ENCODE measurements at places on chromosomes 1 and 21. TPM values are rescaled to one million over a fixed set of nuclear protein-coding genes. Genes with fewer than 3 reads are reported as not detected.

GRCh38 chr1:156599811-156600210, 1.5 kb downstream of the GPATCH4 start:
- DNase-seq = no peak

Gene VWA5B1
- total RNA-seq = not detected

DNA sequence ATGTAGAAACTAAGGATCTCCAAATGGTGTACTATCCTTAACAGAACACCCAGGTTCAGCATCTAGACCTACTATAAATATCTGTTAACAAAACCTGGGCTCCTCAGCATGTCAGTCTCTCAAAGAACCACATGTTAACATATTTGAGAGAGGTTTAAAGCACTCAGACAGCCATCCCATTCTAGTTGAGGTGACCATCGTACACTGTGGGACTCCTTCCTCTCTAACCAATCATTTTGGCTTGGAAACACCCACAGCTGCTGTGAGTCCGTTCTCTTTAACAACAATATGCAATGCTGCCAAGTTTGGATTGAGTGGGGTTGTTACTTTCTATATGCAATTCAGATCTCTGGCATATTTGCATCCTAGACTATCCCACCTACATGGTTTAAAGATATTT, 105.8 kb downstream of the MRPL39 start:
- no peak for DNase-seq

GRCh38 chr1:59750328-59751003, 64.3 kb upstream of the HOOK1 start:
- DNase-seq = no peak

- no peak for DNase-seq
Measured at GRCh38 chr1:15384301-15384901, 25.3 kb upstream of the EFHD2 start.

- DNase-seq = no peak
Measured at GRCh38 chr1:64508629-64509028, 38.7 kb downstream of the CACHD1 start.

- no peak for DNase-seq
Measured at GRCh38 chr1:112265931-112266330, 130.1 kb upstream of the CTTNBP2NL start.

Gene OLFM3
- total RNA-seq = 0.23 TPM

Gene OPTC
- total RNA-seq = 0.36 TPM

Gene CPLANE2
- total RNA-seq = 3.6 TPM

DNA sequence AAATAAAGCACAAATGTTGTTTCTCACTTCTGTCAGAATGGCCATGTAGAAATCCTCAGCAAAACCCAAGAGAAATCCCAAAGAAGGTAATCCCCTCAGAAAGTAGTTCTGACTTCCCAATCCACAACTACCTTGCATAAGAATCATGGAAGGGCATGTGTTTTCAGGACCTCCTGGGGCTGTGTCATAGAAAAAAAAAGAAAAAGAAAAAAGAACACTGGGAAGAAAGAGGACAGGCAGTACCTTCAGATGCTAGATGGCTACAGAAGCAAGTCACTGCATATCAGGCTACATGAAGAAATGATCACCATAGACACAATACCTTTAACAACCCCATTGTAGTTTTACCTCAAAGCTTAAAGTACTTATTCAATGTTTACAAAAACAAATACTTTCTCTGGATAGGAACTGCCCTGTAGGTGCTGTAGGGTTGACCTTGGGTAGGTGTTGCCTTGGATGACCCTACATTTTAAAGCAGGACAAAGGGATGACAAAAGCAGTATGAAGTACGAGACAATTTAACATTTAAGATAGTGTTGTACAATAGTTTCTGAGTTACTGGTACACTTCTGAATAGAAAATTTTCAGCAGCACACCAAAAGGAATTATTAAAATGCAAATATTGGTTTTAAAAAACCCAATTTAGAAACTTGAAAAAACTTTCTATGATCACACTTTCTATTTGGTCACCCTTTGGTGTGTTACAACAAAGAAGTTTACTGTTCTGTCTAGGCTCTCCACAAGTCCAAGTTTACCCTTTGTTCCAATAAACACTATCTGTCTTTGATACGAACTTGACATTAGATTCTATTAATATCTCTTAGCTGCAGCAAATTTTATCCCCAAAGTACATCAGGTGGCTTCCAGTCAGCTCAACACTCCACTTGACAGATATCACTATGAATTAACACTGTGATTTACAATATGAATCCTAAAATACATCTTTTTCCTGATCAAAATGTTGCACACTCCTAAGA, 5.0 kb downstream of the TRIT1 start:
- DNase-seq = no peak

- no peak for DNase-seq
Measured at GRCh38 chr1:246270236-246270635, 236.8 kb downstream of the SMYD3 start.

DNA sequence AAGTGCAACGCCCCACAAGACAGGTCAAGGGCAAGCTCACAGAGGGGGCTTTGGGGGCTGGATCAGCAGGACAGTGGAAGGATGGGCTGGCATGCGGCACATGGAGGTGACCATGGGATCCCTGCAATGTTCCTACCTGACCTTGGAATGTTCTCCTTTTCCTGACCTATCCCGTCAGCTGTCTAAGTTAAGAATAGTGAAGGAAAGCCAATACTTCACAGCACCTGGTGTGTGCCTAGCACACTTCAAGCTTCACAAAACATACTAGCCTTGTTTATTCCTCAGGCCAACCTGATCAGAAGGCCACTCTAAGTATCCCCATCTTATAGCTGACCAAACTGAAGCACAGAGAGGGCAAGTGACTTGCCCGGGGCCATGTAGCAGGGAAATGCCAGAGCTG, 31.2 kb downstream of the LRRC38 start:
- DNase-seq = no peak

- no peak for DNase-seq
Measured at GRCh38 chr1:96329121-96329520, 392.5 kb upstream of the PTBP2 start.

Gene SLFNL1
- 0.38 TPM for total RNA-seq

Gene TDRD10
- total RNA-seq = 27.8 TPM

DNA sequence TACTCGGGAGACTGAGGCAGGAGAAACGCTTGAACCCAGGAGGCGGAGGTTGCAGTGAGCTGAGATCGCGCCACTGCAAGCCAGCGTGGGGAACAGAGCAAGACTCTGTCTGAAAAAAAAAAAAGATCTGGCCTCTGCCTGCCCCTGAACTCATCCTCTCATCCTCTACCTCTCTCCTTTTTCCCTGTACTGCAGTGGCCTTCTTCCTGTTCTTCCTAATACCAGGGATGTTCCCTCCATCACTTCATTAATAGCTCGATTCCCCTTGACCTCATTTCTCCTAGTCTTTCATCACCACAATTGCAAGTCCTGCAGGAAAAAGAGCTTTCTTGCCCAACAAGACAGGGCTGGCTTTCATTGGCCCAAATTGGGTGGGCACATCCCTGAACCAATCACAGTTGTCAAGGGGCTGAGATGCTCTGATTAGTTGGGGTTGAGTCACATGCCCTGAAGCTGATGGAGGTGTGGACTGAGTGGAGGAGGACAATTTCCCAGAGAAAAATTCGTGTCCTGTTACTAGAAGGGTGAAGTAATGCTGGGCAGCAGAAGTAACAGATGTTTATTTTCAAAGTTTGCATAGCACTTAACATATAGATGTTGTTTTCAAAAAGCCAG, 86.8 kb upstream of the PUM1 start:
- DNase-seq = no peak

Gene PGLYRP4
- total RNA-seq = 1.7 TPM

Gene TRIM17
- 2.3 TPM for total RNA-seq

- DNase-seq = no peak
Measured at GRCh38 chr1:224262373-224263054, 67.5 kb downstream of the NVL start.

GRCh38 chr1:61337037-61337436, 254.7 kb downstream of the NFIA start:
- DNase-seq = no peak

Gene SDHC
- 180 TPM for total RNA-seq

GRCh38 chr1:225541383-225541782, 111.5 kb downstream of the ENAH start:
- DNase-seq = no peak

GRCh38 chr1:227124473-227124872, 184.4 kb downstream of the COQ8A start:
- no peak for DNase-seq

Gene OR2G6
- not detected for total RNA-seq

GRCh38 chr1:109322974-109323373, 16.2 kb upstream of the MYBPHL start:
- no peak for DNase-seq

DNA sequence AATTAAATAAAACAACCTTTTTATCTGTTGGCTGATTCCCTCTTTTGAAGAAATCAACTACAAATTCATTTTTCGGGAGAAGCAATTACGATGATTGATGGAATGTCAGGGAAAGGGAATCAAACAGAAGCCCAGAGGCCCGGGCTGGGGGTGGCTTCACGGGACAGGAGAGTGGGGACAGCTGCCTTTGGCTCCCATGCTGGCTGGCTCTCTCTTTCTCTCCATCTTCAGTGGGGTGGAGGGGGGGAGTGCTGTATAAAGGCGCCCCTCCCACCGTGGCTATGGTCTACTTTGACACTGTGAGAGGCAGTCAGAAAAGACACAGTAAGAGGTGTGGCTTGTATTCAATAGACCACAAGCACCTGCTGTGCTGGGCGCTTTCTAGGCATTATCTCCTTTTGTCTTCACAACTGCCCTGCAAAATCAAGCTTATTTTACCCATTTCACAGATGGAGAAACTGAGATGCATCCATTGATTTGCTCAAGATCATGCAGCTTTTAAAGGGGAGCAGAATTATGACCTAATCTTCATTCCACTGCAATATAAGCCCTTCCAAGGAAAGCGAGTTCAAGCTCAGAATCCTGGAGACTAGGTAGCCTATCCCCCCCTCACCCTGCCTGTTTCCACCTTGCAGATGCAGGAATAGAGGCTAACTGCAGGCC, 92.9 kb downstream of the GRIK3 start:
- no peak for DNase-seq

DNA sequence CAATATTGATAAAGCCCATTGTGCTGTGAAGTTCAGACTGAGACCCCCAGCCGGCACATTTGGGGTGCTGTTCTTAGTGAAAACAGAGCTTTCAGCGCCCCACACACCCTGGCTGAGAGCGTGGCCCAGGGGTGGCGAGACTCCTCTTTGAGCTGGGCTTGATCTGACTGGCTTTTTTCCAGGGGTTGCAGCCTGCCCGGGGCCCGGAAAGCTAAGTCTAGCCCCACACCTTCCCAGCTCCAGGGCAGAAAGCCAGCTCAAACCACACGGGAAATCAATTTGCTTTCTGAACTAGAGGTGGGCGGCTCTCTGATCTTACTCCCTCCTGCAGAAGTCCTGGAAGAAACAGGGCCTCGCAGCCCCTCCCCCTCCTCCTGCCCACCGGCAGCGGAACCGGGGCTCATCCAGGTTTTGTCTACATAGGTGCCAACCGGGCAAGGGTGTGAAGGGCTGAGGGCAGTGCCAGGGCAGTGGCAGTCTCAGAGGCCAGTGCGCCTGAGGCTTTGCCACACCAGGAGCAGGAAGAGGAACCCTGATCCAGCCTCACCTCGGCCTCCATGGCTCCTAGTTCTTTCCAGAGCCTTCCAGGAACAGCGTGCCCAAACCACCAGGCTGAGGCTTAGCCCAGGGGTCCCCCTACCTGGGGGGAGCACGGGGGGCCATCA, 155.3 kb downstream of the NPHP4 start:
- no peak for DNase-seq

DNA sequence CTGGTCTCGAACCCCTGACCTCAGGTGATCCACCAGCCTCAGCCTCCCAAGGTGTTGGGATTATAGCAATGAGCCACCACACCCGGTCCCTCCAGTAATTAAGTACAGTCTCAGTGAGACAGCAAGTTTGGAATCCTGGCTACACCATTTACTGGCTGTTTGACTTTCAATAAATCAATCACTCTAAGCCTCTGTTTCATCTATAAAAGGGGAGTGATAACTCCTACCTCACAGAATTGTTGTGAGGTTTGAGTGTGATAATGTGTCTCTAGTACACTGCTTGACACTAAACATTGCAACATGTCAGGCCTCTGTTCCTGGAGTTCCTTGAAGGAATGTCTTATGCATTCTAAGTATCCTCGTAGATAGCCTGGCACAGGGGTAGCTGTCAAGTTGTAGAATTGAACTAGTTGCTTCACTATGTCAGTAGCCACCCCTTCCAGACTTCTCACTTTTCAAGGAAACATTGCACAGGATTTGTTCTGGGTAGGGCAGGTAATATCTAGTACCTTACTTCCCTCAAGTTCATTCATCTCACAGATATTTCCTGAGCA, 12.4 kb downstream of the ENTREP3 start:
- DNase-seq = no peak

DNA sequence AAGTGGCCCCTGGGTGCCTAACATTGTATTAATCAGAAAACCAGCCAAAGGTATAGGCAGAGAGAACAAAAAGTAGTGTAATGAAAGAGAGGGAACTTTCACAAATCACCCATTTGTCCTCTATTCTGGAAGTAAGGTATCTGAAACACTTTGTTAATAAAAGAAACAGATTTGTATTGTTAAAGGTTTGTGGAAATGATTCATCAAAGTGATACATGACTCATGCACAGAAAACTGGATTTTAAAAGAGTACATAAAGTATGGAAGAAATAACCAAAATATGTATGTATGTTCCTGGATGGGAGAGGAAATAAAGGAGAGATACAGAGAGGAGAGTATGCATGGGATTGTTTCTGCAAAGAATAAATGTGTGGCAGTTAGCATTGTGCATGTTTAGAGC, 126.8 kb downstream of the RGS21 start:
- DNase-seq = no peak

DNA sequence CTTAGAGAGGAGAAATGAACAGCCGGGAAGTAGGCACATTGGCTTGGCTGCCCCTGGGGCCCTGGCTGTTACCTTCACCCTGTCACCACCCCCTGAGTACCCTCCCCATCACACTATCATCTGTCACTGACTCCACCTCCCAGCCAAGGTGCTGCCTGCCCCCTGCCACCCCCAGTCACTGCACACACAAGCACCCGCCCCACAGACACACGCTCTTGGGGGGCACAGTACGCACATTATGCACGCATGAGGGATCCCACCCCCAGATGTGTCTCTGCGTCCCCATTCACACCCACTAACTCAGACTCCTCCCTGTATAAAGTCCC, 223.3 kb downstream of the PTPRU start:
- no peak for DNase-seq

DNA sequence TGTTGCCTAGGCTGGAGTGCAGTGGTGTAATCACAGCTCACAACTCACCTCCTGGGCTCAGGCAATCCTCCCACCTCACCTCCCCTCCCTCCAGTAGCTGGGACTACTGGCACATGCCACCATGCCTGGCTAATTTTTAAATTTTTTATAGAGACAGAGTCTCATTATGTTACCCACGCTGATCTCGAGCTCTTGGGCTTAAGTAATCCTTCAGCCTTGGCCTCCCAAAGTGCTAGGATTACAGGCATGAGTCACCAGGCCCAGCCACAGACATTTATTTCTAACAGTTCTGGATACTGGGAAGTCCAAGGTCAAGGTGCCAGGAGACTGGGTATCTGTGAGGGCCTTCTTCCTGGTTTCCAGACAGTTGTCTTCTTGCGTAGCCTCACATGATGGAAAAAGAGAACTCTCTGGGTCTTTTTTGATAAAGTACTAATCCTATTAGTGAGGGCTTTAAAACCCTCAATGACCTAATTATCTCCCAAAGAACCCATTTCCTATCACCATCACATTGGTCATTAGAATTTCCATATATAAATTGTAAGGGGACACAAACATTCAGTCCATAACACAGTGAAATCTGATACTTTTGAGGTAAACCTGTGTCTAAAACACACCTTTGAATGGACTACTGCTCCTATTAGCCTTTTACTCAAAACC, 67.9 kb downstream of the PHACTR4 start:
- DNase-seq = no peak
